ENCODE measurements at places on chromosomes 1 and 21. TPM values are rescaled to one million over a fixed set of nuclear protein-coding genes. Genes with fewer than 3 reads are reported as not detected.

ABCG1 gene
- 11.1 TPM for total RNA-seq

DNA sequence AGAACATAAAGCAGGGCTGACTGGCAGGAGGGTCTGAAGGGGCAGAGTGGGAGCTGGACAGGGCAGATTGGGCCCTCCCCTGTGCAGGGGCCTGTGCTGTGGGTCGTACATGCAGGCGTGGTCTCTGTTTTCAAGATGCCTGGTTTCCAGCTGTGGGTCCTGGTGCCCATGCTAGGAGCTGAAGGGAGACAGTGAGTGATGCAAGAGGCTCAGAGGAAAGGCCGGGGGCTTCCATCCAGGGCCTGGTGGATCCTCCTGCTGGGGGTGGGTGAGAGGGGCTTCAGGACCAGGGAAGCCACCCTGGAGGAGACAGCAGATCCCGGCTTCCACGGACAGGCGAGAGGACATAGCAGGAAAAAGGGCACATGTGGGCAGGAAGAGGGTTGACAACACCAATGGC lies 349.0 kb upstream of the VAMP3 start:
- H3K27ac ChIP-seq: no peak overlapping the region
- peaks cover 18% of the 10 kb centered on the region for H3K27me3 ChIP-seq
- H3K4me3 ChIP-seq: no peak overlapping the region
- DNase-seq: no peak
- H3K36me3 ChIP-seq: no peaks in the 10 kb centered on the region

NTRK1 gene
- total RNA-seq: 4.0 TPM

- H3K36me3 ChIP-seq: no peaks in the 10 kb centered on the region
- no peaks in the 10 kb centered on the region for H3K27me3 ChIP-seq
- peaks cover 7% of the 10 kb centered on the region for H3K4me1 ChIP-seq
- H3K27ac ChIP-seq: peak overlapping the region; percentile 54
- no peak overlapping the region for H3K4me3 ChIP-seq
Observed at GRCh38 chr1:198088360-198089071, 68.3 kb upstream of the NEK7 start.

DNA sequence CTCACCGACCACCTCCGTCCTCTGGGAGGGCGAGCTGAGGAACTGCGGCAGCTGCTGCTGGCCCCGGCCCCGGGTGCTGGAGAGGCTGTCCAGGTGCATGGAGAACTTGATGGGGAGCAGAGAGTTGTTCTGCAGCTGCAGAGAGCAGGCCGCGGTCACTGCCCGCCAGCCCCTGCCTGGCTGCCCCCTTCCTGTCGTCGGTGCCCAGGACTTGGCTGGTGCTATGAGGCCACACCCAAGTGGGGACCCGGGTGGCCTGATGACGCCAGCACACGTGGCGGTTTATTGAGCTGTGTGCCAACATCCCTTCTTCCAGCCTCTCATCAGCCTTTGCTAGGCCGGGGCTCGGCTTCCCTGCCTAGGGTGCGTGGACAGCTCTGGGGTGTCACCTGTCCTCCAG lies 5.3 kb upstream of the TMEM52 start:
- no peak overlapping the region for H3K4me3 ChIP-seq
- no peak for DNase-seq
- H3K27ac ChIP-seq: no peak overlapping the region
- H3K4me1 ChIP-seq: peaks cover 2% of the 10 kb centered on the region
- H3K36me3 ChIP-seq: no peaks in the 10 kb centered on the region
- no peaks in the 10 kb centered on the region for H3K27me3 ChIP-seq

Measured in activated naive CD8-positive, alpha-beta T cell treated with anti-CD3 and anti-CD28 coated beads for 36 hours (primary cell).